SIG-M5 (cell line): ENCODE measurements at places on chromosomes 6 and 20.

GRCh38 chr20:47118641-47119040, 224.0 kb downstream of the EYA2 start:
- DNase-seq, result no peak

GRCh38 chr6:89413006-89413400, 930 bp upstream of the RRAGD start:
- DNase-seq, result no peak

- no peak for DNase-seq
Observed at GRCh38 chr6:22067671-22068070, 229.2 kb downstream of the PRL start.

- DNase-seq, result no peak
Observed at GRCh38 chr6:50249493-50249892, 199.8 kb upstream of the DEFB112 start.

- DNase-seq, result no peak
Observed at GRCh38 chr6:103908898-103909297, 950.8 kb downstream of the HACE1 start.

GRCh38 chr6:108198761-108199498, 33.1 kb downstream of the NR2E1 start:
- no peak for DNase-seq

DNA sequence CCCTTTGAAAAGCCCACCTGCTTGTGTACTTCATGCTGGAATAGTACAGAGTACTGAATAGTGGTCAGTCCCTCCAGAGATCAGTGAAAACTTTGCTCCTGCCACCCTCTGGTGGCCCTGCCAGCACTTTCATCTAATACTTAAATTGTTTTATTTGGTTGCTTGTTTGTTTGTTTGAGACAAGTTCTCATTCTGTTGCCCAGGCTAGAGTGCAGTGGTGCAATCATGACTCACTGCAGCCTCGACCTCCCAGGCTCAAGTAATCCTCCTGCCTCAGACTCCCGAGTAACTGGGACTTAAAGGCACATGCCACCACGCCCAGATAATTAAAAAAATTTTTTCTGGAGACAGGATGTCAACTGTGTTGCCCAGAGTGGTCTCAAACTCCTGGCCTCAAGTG, 9.1 kb downstream of the FAM83D start:
- DNase-seq, result no peak

DNA sequence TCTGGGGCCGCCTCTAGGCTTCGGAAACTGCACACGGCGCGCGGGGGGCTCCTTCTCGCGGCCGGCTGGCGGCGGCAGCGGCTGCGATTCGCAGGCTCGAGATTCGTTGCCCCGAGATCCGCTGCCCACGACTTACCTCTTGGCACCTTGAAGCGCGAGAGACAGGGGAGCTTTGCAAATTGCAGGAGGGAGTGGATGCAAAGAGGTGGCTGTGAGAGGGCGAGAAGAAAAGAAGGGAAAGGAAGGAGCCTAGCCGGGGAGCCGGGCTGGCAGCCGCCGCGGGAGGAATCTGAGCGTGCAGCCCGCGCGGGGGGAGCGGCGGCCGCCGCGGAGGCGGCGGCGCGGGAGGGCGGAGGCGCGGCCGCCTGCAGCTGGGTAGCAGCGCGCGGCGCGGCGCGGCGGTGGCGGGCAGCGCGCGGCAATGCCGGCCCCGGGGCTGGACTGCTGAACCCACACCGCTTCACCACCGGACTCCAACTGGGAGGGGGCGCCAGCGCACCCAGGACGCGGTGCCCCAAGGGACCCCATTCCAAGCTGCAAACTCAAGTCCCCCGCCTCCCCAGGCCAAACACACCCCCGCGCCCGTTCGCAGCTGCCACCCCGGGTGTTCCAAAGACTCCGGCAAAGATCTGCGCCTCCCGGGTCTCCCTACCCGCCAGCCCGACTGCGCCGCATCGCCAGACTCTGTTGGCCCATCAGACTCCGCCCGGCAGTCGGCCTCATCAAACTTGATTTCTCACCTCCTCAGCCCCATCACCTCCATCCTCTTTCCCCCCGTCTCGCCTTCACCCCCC, 44.2 kb upstream of the SUPT3H start:
- no peak for DNase-seq

DNA sequence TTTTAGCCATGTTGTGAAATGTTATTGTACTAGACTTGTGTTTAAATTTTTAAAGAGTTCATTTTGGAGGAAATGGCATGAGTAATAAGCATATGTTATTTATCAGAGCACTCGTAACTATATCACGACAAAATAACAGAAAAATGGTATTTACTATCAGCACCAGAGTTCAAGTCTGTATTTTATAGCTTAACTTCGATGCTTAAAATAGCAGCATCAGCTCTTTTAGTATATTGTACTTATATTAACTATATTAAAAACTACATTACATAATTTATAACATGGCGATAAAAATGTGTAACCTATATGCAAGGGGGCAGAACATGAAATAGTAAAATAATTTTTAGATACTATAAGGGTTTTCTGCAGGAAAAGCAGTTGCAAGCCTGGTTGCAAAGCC, 52.9 kb downstream of the ABRACL start:
- DNase-seq, result no peak

- DNase-seq, result no peak
Observed at GRCh38 chr6:63806573-63806913, 170.9 kb downstream of the PHF3 start.

DNA sequence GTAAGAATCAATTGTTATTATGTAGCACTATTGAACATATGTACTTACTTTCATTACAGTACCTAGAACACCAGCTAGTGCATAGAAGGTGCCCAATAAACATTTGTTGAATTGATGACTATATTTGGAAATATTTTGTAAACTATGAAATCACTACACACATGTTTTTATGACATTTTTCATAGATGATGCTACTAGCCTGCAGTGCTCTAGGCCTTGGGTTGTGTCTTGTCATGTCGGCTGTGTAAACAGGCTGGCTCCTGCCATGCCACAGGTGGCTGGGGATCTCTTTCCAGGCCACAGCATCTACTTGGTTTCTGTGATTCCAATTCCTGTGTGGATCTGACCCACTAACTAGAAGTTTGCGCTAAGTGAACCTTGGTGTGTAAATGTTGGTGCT, 43.3 kb upstream of the EDN1 start:
- no peak for DNase-seq

DNA sequence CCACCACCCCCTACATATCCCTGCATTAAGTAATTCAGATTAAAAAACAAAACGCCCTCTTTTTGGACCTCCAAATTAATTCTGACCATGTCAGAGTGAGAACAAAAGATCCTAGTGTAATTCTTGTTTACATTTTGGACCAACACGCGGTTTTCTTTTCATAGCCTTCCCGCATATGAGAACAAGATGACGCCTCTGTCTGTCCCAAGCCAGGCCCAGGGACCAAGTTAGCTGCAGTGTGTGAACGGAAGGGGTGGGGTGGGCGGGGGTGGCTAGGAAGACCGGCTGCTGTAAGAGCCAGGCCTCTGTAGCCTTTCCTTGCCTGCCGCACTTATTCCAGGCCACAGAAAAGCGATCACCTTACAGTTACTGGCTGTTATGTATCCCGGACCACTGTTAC, 68.0 kb downstream of the PLCG1 start:
- no peak for DNase-seq

DNA sequence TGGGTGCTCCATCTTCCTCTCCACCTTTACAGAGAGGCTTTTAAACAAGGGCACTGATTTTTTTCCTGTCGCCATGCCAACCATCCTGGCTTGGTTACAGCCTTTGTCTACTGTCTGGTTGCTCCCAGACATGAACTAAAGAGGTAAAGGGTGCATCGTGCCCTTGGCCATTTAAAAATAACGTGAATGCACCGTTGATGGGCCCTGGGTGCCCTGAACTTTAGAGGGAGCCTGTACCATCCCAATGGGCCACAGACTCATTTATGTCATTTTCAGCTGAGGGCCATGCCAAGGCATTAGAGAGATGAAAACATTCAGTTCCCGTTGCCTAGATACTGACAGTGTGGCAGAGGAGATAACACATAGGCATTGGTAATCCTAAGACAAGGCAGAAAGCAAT, 23.3 kb downstream of the TMC2 start:
- DNase-seq, result no peak
